ENCODE measurements at places on chromosomes 6 and 20. TPM values are rescaled to one million over a fixed set of nuclear protein-coding genes. Genes with fewer than 3 reads are reported as not detected.

IMPG1 gene
- total RNA-seq: not detected

DNA sequence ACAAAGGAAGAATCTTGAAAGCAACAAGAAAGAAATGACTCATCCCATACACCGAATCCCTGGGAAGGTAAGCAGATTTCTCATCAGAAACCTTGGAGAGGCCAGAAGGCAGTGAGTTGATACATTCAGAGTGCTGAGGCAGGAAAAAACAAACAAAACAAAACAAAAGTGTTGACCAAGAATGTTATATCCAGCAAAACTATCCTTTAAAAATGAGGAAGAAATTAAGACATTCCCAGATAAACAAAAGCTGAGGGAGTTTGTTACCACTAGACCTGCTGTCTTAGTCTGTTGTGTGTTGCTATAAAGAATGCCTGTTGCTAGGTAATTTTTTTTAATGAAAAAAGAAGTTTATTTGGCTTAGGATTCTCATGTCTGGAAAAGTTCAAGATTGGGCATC is 33.7 kb upstream of the PPP1R3G start:
- DNase-seq: no peak

DNA sequence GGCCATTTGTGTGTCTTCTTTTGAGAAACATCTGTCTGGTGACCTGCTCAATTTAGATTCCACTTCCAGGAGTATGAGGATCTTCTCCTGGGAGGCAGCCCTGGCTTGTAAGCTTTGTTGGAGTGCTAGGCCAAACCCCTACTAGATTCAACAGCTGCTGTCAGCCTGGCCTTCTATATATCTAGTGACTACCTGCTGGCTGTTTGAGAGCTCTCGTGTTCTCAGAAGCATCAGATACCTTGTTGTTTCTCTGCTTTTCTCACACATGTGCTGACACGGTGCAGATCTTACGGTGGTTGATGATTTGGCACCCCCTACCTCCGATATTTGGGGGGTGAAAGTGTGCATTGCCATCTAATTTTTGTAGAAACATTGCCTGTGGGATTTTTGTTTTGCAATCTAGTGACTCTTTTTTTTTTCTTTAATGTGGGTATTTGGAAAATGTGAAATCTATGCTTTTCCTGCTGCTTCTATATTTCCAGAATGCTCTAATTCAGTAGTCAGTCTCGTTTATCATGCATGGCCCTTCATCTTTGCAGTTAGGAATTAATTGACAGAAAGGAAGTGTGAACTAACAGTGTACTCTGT is 4.7 kb downstream of the CCN2 start:
- DNase-seq: no peak

GRCh38 chr6:6741264-6741663 is 152.7 kb downstream of the LY86 start:
- DNase-seq: no peak

GRCh38 chr6:35320031-35320410 is 22.3 kb upstream of the PPARD start:
- DNase-seq: no peak

GRCh38 chr6:5179917-5180316 is 80.8 kb downstream of the LYRM4 start:
- DNase-seq: no peak

Data from H9 (cell line).